ENCODE measurements at places on chromosomes 5 and 9.

- DNase-seq: no peak
Observed at GRCh38 chr5:124920909-124921666, 174.6 kb upstream of the ZNF608 start.

DNA sequence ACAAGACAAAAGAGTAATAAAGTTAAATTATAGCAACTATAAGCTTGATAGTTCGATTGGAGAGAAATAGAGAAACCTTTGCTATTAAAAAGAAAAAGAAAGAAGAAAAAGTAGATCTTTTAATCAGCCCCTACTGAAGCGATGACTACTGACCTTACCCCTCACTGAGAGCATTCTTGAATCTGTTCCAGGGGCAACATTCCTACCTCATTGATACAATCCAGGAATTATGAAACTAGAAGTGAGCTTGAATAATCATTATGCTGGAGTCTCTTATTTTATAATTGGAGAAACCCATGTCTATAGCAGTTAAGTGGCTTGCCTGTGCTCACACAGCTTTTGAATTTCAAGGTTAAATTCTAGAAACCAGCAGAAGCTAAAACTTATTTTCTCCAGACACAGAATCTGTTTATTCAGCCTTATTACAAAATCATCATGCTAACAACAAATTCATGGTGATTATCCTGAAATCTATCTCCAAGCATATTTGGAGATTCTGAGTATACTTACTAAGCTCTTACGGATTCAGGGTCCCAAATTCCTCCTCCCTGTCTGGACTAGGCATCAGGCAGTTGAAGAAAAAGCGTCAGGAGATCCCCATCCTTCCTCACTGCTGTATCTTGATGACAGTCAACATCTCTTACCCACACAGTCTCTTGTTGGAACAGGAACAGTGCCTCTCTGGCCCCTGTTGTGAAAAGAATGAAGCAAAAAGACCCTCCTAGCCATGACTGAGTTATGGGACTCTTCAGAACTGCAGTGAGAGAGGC, 547.6 kb upstream of the WWC1 start:
- DNase-seq: no peak

DNA sequence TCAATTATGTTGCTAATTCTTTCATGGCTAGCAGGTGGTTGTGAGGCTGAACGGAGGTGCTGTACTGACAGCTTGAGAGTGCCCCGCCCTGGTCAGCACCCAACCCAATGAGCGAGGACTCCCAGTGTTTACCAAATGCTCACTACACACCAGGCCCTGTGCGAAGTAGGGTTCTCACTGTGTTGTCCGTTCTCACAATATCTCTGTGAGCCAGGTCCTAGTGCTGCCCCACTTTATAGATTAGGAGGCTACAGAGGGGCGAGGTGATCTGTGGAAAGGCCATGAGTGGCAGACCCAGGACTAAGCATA, 28.2 kb downstream of the COL15A1 start:
- DNase-seq: no peak

- DNase-seq: no peak
Observed at GRCh38 chr9:27379311-27380251, 82.6 kb upstream of the EQTN start.

All from GM12891 (cell line).